ENCODE measurements at places on chromosomes 7 and 10. TPM values are rescaled to one million over a fixed set of nuclear protein-coding genes. Genes with fewer than 3 reads are reported as not detected.

The PRF1 gene
- 0.61 TPM for total RNA-seq

The AZGP1 gene
- total RNA-seq: not detected

The AGAP9 gene
- 7.7 TPM for total RNA-seq

The CFTR gene
- not detected for total RNA-seq

The CNTNAP2 gene
- total RNA-seq: 1.3 TPM
